T-cell (primary cell): ENCODE measurements at places on chromosomes 7 and 10.

DNA sequence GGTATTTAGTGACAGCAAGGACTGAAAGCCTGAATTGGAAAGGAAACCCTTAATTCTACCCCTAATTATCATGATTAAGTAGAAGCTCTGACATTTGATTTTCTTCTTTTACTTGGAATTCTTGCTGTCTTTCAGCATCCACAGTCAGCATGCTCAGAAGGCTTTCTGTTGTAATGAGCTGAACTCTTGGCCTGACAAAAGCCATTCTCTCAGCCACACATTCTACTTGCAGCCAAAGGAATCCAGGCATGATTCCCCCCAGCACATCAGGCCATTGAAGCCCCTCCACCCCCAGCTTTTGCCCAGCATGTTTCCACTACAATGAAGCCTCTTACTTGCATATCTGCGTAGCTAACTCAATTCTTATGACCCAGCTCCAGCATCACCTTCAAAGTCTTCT lies 94.3 kb upstream of the FRMD4A start:
- DNase-seq = no peak

DNA sequence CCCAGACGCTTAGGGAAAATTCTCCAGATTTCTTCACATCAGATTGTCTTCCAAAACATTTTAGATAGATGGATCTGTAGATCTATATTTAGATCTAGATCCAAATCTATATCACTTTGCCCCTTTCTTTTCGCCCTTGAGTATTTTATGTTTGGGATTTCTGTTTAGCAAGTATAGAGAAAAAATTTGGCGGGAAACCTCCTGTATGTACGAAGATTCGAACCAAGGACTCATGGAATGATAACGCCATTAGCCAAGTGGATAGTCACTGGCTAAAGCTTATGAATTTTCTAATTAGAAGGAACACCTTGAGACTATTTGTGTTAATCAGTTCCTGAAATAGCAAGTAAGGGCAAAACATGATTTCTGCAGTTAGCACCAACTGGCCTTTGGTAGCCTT lies 1.2 kb downstream of the THNSL1 start:
- DNase-seq = no peak

GRCh38 chr7:18494821-18495408 lies 634 bp upstream of the HDAC9 start:
- no peak for DNase-seq

DNA sequence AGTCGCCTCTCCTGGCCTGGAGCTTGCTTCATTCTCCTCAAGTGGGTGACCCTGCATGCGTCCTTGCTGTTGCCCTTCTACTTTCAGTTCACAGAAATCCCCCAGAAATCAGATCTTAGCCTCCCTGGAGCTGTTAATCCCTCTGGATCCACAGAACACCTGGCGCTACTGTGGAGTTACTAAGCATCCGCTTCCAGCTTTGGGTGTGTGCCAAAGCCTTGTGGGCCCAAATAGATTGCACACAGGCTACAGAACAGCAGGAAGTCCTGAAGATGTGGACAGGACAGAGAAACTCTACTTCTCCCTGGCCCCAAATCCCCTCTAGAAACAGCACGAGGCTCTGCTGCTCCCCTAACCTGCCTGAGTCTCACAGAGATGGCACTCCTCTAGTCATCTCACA lies 36.6 kb upstream of the PDLIM1 start:
- no peak for DNase-seq

DNA sequence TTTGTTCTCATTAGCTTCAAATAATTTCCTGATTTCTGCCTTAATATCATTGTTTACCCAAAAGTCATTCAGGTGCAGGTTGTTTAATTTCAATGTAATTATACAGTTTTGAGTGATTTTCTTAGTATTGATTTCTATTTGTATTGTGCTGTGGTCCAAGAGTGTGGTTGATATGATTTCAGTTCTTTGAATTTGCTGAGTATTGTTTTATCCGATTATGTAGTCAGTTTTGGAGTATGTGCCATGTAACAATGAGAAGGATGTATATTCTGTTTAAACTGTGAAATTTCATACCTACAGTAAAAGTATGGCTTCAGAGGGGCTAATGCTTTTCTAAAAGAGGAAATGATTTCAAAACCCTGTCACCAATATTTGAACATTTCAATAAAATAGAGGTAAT lies 17.4 kb upstream of the GRM8 start:
- DNase-seq = no peak

- no peak for DNase-seq
These were observed 33.9 kb upstream of the SPOCK2 start for GRCh38 chr10:72122221-72122620.

DNA sequence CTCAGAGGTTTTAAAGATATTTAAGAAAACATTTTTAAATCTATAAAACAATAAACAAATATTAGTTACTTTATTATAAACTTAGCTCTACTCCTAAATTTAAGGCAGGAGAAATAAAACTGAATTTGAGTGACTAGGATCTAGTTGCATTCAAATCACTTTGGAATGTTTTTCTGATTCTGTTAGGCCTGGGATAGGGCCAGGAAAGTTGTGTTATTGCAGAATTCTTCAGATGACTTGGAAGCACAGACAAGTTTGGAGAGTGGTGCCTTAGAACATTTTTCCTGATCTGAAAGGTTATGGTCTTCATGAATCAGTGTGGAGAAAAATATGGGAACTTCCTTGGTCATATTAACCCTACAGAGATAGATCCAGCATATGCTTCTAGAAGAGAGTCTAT lies 15.6 kb upstream of the SLC25A13 start:
- DNase-seq = no peak
